Stimulated activated CD8-positive, alpha-beta memory T cell treated with anti-CD3 and anti-CD28 coated beads, Interleukin-7, amount 100 ng/mL, for 1 hour (primary cell): ENCODE measurements at places on chromosomes 7 and 10.

GRCh38 chr10:98301664-98302319 lies 33.8 kb upstream of the LOXL4 start:
- no peak for DNase-seq

GRCh38 chr7:48004638-48005037 lies 24.3 kb downstream of the SUN3 start:
- no peak for DNase-seq

DNA sequence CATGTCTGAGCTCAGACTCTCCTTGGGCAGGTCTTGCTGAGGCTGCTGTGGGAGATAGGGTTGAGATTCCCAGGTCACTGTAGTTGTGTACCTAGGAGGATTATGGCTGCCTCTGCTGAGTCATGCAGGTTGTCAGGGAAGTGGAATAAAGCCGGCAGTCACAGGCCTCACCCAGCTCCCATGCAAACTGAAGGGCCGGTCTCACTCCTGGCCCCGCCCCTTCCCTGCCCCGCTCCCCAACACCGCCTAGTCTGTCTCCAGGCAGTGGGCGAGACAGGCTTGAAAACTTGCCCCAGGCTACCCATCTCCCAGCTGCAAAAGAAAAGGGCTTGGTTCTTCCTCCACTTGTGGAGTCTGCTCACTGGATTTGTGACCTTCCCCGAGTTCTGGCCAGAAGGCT lies 41.6 kb upstream of the SDHAF3 start:
- no peak for DNase-seq

DNA sequence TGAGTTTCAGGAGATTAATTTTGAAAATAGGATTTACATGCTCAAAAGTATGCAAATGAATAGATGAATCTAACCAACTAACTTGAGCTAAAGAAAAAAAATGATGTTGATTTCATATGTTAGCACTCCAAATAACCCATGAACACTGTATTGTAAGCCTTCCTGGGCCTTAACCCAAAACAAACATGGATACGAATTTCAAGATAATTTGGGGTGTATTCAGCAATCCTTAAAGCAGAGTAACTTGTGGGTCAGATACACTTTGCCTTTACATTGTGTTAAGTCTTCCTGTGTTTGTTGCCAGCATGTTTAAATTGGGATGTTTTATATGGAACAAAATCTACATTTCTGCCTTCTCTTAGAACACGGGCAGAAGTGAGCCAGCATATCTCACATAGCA lies 124.2 kb upstream of the WDR11 start:
- no peak for DNase-seq

DNA sequence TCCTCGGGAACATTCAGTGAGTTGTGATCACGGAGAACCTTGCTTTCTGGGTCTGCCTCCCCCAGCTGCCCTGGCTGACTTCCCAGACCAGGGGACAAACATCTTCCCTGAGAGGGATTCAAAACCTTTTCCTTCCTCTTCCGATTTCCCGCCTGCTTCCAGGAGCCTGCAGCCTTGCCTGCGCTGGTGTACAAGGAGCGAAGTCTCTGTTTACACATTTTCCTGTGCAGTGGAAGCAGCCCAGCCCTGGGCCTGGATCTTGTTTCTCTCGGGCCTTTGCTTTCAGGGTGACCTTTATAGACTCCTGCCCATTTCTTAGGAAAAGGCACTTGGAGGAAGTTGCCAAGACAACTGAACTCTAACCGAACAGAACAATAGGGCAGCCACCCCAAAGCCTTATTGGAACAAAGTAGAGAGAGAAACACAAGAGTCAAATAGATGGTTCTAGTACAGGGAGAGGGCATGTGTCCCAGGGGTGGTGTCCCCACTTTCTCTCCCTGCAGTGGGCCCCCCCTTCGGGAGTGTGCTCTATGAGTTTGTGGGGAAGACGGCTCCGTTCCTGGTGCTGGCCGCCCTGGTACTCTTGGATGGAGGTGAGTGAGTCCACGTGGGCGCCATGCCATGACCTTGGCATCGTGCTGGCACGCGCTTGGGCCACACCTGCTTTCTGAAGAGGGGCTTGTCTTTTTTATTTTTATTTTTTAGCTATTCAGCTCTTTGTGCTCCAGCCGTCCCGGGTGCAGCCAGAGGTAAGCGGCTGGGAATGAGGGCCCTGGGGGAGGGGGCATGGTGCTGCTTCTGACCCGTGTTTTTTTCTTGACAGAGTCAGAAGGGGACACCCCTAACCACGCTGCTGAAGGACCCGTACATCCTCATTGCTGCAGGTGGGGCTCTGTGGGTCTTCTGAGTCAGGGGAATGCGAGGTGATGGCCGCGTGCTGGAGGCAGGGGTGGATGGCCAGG lies 14.1 kb downstream of the SLC18A2 start:
- no peak for DNase-seq

- no peak for DNase-seq
These were observed 58.4 kb upstream of the WAPL start for GRCh38 chr10:86579883-86580520.

- DNase-seq = no peak
These were observed 195.9 kb upstream of the ADARB2 start for GRCh38 chr10:1933215-1933614.

DNA sequence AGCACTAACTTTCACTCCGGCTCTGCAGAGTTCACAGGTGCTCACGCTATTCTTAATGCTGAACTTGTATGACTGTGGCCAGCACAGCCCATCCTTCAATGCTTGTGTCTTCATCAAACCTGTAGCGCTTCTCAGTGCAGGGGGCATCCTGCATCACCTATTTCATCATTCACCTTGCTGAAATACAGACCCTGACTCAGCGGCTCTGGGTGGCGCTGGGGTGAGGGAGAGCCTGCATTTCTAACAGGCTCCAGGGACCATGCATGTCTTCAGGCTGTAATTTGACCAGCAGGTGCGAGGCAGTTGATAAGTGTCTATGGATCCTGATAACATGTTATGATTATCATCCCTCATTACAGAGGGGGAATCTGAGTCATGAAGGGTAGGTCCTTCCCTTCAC lies 89.3 kb downstream of the VOPP1 start:
- no peak for DNase-seq

DNA sequence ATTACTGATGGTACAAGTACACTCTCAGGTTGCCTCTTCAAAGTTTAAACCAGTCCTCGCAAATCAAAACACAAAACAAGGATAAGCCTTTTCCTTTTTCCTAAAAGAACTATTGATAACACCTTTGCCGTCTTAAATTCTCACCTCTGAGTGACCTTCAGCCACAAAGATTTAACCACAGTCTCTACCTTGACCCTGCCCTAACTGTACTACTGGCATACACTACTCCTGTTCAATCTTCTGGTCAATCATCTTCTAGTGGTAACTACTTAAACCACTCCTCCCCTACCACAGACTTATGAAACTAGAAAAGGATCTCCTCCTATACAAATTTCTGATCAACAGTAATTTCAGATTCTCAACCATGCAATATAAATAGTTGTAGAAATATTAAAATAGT lies 15.1 kb downstream of the UPF2 start:
- DNase-seq = no peak

- DNase-seq = no peak
These were observed 9.4 kb downstream of the SH2B2 start for GRCh38 chr7:102296179-102296438.

DNA sequence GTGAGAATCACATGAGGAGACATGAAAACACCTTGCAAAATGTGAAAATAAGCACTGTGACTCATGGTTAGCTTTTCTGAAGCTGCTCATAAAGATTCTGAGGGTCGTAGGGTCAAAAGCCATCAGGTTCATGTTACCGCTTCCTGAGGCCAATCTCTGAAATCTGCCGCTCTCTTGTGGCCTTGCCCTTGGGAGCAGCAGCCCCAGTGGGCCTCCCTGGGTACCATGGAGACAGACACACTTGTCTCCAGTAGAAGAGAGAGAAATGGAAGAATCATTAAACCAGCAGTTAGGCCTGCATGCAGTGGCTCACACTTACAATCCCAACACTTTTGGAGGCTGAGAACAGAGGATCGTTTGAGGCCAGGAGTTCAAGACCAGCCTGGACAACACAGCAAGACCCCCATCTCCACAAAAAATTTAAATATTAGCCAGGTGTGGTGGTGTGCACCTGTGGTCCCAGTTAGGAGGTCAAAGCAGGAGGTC lies 42.8 kb downstream of the NIPSNAP2 start:
- no peak for DNase-seq

GRCh38 chr10:60387531-60387930 lies 2.1 kb downstream of the ANK3 start:
- no peak for DNase-seq

GRCh38 chr7:97733276-97734161 lies 1.6 kb downstream of the TAC1 start:
- DNase-seq = no peak

DNA sequence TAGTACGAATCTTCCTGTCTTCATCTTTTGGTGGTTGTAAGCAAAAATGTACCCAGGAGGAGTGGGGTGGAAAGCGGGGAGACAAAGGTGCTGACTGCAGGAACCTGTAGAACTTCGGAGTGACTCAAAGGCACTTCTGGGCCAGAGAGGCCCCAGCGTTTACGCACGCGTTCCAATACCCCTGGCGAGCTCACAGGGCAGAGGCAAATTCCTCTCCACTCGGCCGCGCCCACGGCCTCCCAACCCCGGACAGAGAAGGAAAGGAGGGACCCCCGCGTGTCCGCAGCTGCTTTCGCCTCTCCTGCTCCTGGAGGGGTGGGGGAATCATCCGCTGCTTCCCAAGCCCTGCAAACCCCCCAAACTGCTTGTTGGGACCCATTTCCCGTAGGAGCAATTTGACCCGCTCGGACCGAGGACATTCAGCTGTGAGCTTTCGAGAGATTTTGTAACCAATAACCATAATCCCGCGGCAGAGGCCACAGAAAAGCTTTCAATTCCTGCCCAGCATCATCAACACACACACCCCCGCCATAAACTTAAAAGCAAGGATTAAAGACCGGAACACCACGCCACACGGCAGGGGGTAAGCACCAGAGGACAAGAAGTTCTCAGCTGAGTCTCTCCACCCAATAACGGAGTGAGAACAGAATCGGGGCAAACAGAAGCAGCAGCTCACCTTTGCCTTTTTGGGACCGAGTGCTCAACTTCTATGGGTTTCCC lies 2.3 kb downstream of the IGF2BP3 start:
- DNase-seq = no peak

GRCh38 chr7:107167483-107168232 lies 1.1 kb upstream of the HBP1 start:
- no peak for DNase-seq

GRCh38 chr10:72659694-72660093 lies 32.2 kb upstream of the MCU start:
- no peak for DNase-seq

GRCh38 chr7:2929321-2930201 lies 85.5 kb upstream of the GNA12 start:
- no peak for DNase-seq

- DNase-seq = no peak
These were observed 9.4 kb upstream of the YWHAG start for GRCh38 chr7:76368190-76368589.

- no peak for DNase-seq
These were observed 94.8 kb downstream of the CALN1 start for GRCh38 chr7:72317341-72317740.

GRCh38 chr7:158023681-158024350 lies 563.8 kb downstream of the PTPRN2 start:
- no peak for DNase-seq

GRCh38 chr10:110268442-110268841 lies 36.3 kb downstream of the SMNDC1 start:
- no peak for DNase-seq

DNA sequence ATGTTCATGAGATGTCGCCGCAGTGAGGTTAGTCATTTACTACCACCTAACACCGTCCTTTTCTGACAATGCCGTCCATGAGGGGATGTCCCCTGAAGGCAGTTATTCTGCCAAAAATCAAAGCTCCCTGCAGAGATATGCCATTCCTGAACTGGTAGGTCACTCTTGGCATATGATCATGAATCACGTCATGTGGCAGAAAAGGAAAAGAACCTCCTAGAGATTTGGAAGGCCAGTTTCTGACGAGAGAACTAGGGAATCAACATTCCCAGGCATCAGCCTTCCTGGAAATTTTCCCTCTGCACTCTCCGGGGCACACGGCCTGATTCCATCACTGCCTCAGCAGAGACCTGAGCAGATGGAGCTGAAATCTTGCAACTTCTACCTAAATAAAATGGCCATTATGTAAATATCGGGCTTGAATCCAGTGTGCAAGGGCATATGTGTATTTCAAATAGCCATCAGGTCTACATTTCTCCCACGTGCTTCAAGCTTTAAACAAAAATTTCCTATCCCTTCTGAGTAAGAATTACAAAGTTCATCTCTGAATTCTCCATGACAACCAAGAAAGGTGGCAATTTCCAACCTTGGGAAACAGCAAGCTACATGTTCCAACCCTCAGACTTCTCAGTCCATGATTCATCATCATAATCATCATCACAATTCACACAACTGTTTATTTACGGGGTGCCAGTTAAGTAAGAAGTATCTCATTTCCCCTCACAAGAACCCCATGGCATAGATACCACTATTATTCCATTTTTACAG lies 46.5 kb downstream of the AMPH start:
- no peak for DNase-seq

- DNase-seq = no peak
These were observed 34.3 kb downstream of the C10orf120 start for GRCh38 chr10:122665329-122665860.

- no peak for DNase-seq
These were observed 724.7 kb upstream of the FZD8 start for GRCh38 chr10:36366843-36367242.

- DNase-seq = no peak
These were observed 127.2 kb upstream of the CDK6 start for GRCh38 chr7:92963566-92963965.

DNA sequence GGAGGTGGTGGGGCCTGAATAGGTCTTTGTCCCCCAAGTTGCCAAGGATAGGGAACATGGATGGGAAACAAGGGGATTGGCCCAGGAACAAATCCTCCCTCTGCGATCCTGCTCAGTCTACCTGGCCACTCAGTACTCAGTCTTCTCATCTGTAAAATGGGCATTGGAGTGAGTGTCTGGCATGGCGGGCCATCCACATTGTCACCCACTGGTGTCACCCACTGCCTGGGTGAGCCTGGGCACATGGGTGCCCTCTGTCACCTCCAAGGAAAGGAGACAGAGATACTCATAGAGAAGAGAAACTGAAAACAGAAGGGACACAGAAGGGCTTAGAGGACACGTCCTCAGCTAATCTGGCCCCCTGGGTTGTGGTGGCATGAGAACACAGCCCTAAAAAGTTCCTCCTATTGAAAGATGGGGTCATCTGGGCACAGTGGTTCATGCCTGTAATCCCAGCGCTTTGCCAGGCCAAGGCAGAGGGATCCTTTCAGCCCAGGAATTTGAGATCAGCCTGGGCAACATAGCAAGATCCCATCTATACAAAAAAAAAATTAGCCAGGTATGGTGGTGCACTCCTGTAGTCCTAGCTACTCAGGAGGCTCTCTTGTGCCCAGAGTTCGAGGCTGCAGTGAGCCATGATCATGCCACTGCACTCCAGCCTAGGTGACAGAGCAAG lies 12.5 kb upstream of the TNRC18 start:
- no peak for DNase-seq

- DNase-seq = no peak
These were observed 54.2 kb upstream of the PARD3 start for GRCh38 chr10:34869135-34869836.

- no peak for DNase-seq
These were observed 13.1 kb downstream of the PODXL start for GRCh38 chr7:131543298-131543697.
